Adrenal gland (tissue), 19 donors: ENCODE measurements at places on chromosomes 3 and 15.

DNA sequence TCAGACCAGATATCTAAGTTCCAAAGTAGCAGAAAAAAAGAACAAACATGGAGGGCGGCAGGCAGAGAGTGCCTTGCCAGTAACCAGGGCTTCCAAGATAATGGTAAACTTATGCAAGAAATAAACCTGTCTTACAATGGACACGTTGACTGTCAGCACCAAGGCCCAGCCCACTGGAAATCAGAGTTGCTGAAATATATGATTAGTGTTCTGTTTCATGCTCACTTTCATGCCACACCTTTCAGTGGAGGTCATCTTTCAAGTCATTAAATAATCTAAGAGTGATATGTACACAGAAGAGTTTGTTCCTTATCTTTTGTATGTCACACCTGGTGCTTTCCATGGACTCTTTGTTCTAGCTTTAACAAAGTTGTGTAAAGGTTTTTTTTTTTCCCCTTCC lies 358.1 kb downstream of the MECOM start:
- DNase-seq: no peak

- DNase-seq: peak; percentile 84
These were observed 16.8 kb downstream of the RFT1 start for GRCh38 chr3:53113293-53114010.

GRCh38 chr3:128413003-128413370 lies 53.7 kb downstream of the DNAJB8 start:
- no peak for DNase-seq

- DNase-seq: no peak
These were observed 18.8 kb downstream of the SLC25A26 start for GRCh38 chr3:66239513-66240123.

- DNase-seq: no peak
These were observed 257.6 kb upstream of the TLE3 start for GRCh38 chr15:70355275-70355795.

GRCh38 chr3:5016211-5017161 lies 37.2 kb downstream of the BHLHE40 start:
- peak; percentile 47 for DNase-seq

DNA sequence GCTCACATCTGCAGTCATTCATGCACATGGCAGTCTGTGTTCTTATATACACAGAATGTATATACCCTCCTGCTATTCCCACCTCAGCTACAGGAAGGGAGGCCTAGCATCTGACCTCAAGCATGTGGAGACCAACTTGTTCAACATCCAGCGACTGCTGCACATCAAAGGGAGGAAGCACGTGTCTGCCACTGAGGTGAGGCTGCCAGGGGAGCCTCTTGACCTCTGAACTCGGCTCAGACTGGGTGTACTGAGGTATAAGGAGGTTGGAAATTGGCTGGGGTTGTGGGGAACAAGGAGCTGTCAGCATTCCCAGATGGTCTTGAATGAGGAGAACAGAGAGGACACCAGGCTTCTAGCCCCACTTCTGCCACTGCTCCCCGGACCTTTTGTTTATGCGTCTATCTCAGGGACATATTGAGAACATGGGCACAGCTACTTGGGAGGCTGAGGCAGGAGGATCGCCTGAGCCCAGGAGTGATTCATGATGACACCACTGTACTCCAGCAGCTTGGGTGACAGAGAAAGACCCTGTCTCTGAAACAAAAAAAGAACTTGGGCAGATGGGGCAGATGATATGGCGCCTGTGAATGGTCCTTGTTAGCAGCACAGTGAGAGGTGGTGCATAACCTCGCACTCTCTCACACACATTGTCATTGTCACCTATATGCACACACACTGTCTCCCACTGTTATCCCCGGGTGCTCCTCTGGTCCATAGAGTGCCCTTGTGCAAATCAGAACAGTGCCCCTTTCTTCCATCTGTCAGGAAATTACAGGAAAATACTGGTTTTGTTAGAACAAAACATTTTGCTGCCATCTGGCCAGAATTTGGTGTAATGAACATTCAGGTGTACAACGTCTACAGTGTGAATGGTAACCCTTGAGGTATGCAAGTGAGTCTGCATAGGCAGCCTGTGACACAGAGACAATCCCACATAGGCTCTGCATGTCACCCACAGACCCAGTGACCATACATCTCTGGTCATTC lies 5.4 kb downstream of the VILL start:
- DNase-seq: no peak

DNA sequence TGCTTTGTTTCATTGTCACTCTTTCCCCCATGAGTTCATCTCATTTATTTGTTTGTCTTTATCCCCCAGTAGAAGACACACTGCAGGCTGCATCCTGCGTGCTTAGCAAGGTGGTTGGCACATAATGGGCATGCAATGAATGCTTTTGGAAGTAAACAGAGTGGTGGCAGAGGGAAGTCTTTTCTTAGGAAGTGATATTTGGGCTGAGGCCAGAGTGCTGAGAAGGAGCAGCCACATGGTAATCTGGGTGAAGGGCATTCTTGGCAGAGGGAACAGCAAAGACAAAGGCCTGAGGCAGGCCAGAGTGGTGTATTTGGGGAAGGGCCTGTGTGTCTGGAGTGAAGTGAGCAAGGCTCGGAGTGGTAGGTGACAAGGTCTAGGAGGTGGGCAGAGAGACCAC lies 17.7 kb upstream of the ADAMTS7 start:
- DNase-seq: no peak
